ENCODE measurements at places on chromosomes 4 and X.

GRCh38 chr4:130147641-130148040 is 1051.7 kb downstream of the C4orf33 start:
- DNase-seq = no peak

GRCh38 chr4:69718396-69719271 is 41.8 kb downstream of the SULT1B1 start:
- no peak for DNase-seq

DNA sequence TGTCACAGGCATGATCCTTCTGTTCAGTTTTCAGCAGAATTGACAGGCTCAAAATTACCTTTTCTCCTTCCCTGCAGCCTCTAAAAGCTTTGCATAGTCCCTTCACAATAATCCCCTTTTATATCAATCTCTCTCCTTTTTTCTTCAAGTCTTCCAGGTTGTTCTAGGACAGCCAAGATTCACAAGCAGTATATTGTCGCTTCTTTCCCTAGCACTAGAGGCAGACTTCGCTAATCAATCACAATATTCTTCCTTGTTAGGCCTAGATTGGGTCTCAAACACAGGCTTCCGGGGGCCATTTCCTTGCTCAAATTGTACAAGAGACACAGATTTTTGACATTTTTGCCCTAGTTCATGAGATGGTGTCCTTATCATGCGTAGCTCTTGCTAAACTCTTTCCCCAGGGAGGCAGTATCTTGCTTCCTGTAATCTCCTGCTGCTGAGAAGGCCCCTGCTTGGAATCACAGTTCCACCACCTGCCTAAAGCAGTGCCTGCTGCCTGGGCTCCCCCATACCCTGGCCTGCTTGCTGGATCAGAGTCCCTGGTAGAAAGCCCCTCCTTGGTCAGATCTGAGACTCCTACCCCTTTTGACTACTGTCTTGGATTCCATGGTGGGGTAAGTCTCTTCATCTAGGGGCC is 57.3 kb downstream of the DMP1 start:
- no peak for DNase-seq

GRCh38 chr4:154276496-154276895 is 215.1 kb downstream of the DCHS2 start:
- no peak for DNase-seq

- no peak for DNase-seq
Observed at GRCh38 chr4:27928761-27929540, 1068.3 kb downstream of the STIM2 start.

GRCh38 chr4:1053080-1053661 is 41.7 kb downstream of the FGFRL1 start:
- no peak for DNase-seq

DNA sequence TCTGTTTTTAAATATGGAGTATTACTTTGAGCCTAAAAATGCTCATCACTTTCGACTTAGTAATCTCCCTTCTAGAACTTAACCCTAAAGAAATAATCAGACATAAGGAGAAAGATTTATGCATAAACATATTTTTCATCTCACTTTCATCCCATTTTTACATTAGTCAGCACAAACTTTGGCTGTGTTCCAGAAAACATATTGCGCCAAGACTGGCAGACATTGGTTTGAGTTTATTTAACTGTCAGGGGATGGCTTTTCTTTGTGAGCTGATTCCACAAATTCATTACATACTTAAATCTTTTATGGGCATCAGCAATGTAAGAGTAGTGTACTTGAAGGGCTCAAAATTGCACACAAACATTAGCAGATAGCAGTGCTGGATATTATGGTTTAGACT is 23.7 kb downstream of the MAOA start:
- no peak for DNase-seq

DNA sequence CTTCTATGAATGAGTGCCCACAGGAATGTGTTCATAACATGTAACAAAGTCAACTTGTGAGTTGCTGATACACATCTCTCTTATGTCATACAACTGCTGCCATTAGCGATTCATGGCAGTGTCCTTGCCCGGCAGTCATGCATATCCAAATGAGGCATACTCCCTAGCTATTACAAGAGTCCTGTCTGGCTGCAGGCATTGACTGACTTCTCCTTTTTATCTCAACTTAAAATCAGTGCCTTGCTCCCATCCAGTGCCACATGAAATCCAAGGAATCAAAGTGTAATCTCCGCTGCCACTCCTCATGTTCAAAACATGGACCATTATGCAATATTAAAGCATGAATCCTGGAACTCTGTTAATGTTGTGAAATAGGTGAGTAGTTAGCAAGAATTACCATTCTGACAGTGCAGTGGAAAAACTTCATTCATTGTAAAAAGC is 348.9 kb upstream of the FTHL17 start:
- no peak for DNase-seq

GRCh38 chr4:89562746-89563145 is 255.1 kb upstream of the GPRIN3 start:
- no peak for DNase-seq

- DNase-seq = no peak
Observed at GRCh38 chr4:168507178-168507815, 10.4 kb downstream of the PALLD start.

DNA sequence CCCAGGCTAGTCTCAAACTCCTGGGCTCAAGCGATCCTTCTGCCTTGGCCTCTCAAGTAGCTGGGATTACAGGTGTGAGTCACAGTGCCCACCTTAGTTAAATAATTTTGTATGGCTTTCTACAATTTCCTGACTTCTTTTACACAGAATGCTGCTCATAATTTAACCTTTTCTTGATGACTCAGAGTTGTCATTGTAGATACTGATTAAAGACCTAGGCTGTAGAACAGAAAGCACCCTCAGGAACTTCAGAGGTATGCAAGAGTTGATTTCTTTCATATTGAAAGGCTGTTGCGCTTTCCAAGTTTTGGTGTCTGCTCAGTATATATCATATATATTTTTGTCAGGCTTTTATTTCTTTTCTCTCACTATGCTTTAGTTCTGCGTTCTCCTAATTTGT is 21.1 kb upstream of the GPR34 start:
- no peak for DNase-seq

DNA sequence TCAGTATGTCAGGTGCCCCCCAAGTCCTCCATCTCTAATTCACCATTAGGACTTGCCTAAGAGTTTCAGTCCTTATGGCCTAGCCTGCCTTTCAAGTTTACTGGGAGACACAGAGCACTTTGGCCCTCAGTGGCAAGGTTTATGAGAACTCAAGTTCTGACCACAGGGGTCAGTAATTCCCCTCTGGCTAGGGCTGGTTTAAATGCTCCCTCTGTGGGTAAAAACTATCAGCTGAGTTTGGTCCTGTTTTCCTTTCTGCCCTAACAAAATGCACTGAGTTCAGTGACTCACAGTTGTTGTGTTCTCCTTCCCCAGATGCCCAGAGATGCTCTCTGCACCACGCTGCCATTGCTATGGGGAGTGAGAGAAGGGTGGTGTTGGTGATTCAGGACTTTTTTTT is 163.2 kb downstream of the RELL1 start:
- no peak for DNase-seq

GRCh38 chrX:19593690-19594089 is 78.4 kb upstream of the MAP3K15 start:
- no peak for DNase-seq

DNA sequence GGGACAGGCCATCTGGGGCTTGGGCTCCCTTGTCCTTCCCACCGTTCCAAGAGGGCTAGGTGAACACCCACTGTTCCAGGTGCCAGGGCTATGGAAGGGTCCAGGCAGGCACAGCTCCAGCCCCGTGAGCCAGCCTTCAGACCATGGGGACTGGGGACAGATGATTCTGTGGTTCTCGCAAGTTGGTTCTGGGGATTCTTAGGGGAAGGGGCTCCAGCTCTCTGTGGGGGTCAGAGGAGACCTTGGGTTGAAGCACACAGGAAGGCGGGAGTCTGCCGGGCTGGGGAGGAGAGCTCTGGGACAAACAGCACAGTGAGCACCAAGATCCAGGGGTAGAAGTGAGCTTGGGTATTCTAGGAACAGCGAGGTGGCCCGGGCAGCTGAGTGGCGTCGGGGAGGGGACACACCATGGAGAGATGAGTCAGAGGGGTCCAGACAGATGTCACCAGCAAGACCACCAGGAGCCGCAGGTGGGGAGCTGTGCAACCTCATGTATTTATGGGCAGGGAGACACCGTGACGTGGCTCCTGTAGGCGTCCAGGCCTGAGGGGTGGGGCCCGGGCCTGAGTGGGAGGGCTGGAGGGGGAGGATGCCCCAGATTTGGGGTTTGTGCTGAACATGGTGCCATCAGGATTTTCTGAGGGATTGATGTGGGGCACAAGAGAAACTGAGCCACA is 48.8 kb upstream of the HMX1 start:
- no peak for DNase-seq

GRCh38 chrX:154855256-154855655 is 20.8 kb upstream of the SMIM9 start:
- DNase-seq = no peak

- DNase-seq = no peak
Observed at GRCh38 chrX:69038816-69039215, 126.4 kb downstream of the PJA1 start.

- DNase-seq = no peak
Observed at GRCh38 chr4:158821228-158821971, 52.6 kb downstream of the FNIP2 start.

GRCh38 chr4:55819634-55820033 is at the start of gene EXOC1L:
EXOC1L (plus strand) TSS chr4:55819790; CDS start chr4:55820027, 237 bp downstream.
- no peak for DNase-seq

DNA sequence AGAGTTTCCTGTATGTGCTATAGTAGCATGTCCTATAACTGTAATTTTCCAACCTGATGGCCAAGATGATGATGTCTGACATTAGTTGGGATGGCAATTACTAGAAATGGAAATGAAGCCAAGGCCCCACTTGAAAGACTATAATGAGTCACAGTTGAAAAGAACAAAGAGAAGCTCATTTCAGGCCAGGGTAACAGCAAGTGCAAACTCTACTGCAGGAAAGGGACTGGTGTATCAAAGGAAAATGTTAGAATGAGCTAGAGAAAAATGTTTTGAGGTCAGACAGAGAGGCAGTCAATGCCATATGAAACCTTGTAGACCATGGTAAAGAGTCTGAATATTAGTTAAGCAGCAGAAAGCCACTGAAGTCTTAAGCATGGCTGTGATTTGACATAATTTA is 146.2 kb upstream of the SH3RF1 start:
- no peak for DNase-seq

DNA sequence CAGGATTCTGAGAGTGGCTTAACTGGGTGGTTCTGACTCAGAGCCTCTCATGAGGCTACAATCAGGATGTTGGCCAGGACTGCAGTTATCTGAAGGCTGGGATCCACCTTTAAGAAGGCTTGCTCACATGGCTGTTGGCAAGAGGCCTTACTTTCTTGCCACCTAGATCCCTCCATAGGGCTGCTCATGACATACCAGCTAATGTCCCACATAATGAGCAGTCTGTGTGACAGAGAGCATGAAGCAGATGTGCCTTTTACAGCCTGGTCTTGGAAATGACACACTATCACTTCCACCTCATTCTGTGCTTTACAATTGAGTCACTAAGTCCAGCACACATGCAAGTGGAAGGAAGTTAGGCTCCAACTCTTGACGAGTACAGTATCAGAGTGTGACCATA is 4.3 kb upstream of the RBM3 start:
- no peak for DNase-seq

GRCh38 chr4:171812665-171813525 is at the start of gene GALNTL6:
GALNTL6 (plus strand) TSS chr4:171813404.
- DNase-seq = no peak

- DNase-seq = no peak
Observed at GRCh38 chr4:155042014-155042413, 166.4 kb upstream of the NPY2R start.

DNA sequence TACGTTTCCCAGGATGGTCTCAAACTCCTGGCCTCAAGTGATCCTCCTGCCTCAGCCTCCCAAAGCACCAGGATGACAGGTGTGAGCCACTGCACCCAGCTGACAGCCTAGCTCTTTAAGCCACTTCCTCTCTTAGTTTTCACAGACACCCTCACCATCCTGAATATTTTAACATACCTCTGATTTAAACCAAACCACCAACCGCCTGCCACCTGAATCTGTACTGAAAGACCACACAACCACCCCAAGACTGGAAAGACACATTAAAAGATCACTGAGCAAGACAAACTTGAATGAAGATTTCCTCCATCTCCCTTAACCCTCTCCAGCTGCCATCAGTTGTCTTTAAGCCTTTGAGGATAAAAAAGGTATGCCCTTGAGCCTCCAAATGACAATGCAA is 110.6 kb downstream of the SH3KBP1 start:
- DNase-seq = no peak

DNA sequence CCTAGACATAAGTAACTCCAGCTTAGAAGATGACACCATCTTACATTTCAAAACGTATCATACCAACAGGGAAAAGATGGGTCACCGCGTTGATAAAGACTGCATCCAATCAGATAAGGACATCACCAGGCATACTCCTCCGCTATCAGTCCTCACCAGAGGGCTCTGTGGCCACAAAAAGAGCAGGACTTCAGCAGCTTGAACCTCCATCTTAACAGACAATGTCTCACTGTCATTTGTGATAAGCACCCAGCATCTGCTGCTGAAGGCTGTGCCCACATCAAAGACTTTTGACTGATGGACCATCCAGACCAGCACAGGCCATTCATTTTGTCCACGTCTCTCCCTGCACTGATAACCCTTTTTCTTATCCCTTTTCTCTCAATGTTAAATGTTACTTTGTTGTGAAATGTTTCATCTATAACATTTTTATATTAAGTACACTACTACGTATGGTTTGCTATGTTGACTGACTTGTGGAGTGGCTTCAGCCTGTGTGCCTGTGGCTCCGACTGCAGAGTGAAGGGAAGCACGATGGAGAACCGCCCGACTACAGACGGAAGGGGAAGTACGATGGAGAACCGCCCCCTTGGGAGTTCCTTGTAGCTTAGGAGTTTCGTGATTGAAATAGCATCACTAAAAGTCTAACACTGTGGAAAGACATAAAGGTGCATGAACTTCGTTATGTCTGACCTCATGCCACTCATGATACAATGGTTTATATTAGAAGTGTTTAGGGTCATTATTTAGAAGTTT is 595.4 kb upstream of the AGA start:
- DNase-seq = no peak

GRCh38 chr4:54556587-54556986 is 101.2 kb upstream of the KIT start:
- DNase-seq = no peak

DNA sequence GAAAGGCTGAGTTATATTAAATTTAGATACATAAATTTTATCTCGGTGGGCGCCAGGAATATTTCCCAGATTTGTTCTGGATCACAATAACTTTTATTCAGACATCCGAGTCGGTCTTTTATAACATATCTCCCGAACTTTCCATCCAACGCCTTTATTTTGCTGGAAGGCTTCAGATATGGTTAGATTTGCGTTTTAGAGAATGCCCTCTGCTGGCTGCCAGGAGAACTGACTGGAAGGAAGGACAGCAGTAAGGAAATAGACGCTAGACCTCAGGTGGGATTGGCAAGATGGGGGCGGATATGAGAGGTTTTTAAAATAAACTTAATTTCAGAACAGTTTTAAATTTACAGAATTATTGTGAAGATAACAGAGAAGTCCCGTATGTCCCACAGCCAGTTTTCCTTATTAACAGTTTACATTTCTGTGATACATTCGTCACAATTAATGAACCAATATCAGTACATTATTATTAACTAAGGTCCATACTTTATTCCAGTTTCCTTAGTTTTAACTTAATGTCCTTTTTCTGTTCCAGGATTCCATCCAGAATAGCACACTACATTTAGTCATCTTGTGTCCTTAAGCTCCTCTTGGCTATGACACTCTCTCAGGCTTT is 4.6 kb upstream of the KANTR start:
- no peak for DNase-seq

GRCh38 chrX:131257367-131257766 is 31.7 kb downstream of the IGSF1 start:
- DNase-seq = no peak

- DNase-seq = no peak
Observed at GRCh38 chr4:68385267-68385666, 35.4 kb upstream of the YTHDC1 start.

All from stimulated activated CD8-positive, alpha-beta memory T cell treated with anti-CD3 and anti-CD28 coated beads, Interleukin-15, amount 100 ng/mL, for 24 hours (primary cell).